ENCODE measurements at places on chromosomes 2 and 18. TPM values are rescaled to one million over a fixed set of nuclear protein-coding genes. Genes with fewer than 3 reads are reported as not detected.

- H3K27ac ChIP-seq: no peak overlapping the region
- DNase-seq: no peak
- no peak overlapping the region for H3K4me3 ChIP-seq
- peaks cover 4% of the 10 kb centered on the region for H3K4me1 ChIP-seq
- H3K36me3 ChIP-seq: no peaks in the 10 kb centered on the region
Measured at GRCh38 chr2:136168720-136169119, 50.8 kb upstream of the CXCR4 start.

Gene RESP18
- total RNA-seq: not detected

Gene ESPNL
- total RNA-seq: 0.05 TPM

Gene RIT2
- total RNA-seq: not detected

Gene HNRNPA3
- 340 TPM for total RNA-seq
